ENCODE measurements at places on chromosomes 6 and 20. TPM values are rescaled to one million over a fixed set of nuclear protein-coding genes. Genes with fewer than 3 reads are reported as not detected.

GRCh38 chr20:23086931-23087411, 847 bp upstream of the CD93 start:
- no peak for DNase-seq

DNA sequence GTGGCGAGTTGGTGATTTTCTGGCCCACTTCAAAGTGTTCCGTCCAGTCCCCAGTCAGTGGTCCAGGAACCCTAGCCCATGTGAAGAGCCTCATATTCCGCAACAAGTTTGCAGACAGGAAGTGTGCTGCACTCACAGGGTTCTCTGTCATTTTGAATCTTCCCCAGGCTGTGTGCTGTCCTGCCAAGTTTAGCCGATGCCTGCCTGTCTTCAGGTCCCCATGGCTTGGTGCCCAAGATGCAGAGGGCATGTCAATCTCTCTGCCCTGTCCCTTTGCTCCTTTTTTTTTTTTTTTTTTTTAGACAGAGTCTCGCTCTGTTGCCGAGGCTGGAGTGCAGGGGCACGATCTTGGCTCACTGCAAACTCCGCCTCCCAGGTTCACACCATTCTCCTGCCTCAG, 69.9 kb upstream of the ATXN1 start:
- no peak for DNase-seq

The PCED1A gene
- 22.0 TPM for total RNA-seq

The KIAA1755 gene
- 0.94 TPM for total RNA-seq

The MCCD1 gene
- total RNA-seq, result not detected

GRCh38 chr6:149961728-149962425, 1.9 kb upstream of the ULBP1 start:
- DNase-seq, result no peak

GRCh38 chr20:57818418-57819181, 108.8 kb upstream of the PMEPA1 start:
- DNase-seq, result no peak

- DNase-seq, result no peak
Measured at GRCh38 chr6:132730560-132730959, 16.7 kb upstream of the VNN1 start.

GRCh38 chr6:128097009-128097408, 196.2 kb upstream of the THEMIS start:
- no peak for DNase-seq

DNA sequence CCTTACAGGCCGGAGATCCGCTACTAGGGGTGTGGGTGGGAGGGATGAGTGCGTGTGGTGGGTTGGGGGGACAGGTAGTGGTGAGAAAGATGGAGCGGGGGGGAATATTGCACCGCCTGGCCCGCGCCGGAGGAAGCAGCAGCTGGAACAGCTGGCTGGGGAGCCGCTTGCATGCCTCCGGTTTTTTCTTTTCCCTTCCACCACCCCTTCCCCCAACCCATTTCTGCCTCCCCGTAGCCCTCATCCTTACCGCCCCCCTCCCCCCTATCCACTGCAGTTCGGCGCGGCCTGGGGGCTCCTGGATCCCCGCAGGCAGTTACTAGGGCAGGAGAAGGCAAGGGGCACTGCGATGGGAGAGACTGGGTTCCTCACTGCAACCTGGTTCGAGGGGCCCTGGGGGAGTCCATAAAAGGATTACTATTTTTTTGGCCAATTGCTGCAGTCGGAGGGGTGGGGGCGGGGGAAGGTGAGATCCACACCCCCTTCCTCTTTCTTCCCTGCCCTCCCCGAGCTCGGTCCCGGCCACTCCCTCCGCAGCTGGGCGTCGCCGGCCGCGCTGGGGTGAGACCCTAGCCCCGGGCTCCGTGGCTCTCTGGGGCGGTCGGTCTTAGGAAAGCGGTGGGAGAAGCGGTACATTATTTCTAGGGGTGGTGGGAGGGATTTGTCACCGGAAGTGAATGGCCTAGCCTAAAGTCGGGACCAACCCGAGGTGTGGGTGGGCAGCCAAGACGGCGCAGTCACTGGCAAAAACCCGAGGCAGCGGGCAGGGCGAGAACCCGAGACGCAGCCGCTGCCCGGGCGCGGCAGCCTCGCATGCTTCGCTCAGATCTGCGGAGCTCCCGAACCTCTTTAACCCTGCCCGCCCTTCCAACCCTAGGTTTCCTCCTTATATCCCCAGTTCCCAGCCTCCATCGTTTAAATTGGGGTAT, 824 bp upstream of the TBCC start:
- peak; percentile 77 for DNase-seq

- no peak for DNase-seq
Measured at GRCh38 chr6:143135797-143136561, 75.3 kb downstream of the AIG1 start.

DNA sequence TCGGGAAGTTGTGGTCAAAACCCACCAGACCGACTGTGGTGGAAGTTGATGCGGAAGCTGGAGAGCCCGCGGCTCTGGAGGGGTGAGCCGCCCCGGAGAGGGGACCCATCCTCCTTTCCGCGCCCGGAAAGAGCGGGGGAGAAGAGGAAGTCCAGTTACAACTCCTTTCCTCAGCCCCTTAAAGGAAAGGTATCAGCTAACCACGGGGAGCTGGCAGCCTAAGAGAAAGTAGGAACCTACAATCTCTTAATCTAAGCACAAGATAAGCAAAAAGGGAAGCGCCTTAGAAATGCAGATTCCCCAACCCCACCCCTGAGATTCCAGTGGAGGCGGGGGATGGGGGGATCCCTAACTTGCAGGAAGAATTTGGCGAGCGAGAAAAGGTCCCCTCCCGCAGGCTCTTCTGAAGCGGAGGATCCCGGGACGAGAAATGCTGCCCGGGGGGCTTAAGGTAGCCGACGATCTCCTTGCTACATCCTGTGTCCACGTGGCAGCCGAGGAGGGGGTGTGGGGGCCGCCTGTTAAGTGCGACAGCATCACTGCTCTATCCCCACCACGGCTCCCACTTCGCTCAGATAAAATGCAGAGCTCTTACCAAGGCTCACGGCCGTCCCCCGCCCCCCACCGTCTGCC, 87.5 kb downstream of the ZFP64 start:
- DNase-seq, result no peak

- no peak for DNase-seq
Measured at GRCh38 chr20:60862601-60863000, 389.5 kb upstream of the CDH4 start.

The CD24 gene
- total RNA-seq, result 1,048 TPM

GRCh38 chr6:72371473-72371872, 250.4 kb upstream of the KCNQ5 start:
- DNase-seq, result no peak

DNA sequence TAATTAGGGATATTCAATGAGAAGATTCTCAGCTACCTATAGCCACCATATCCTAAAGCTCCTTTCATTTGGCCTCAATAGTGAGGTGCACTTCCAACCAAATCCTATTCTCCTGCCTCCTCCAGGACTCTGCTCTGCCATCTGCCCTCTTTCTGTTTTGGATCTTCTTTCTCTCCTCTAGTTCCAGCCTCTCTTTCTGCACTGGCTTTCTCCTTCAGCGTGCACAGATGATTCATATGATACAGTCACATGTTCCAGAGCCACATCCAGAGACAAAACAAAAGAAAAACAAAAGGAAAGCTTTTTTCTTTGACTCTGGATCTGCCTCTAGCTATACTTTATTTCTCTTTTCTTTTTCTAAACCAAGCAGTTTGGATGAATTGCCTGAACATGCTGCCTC, 531.9 kb upstream of the MAN1A1 start:
- DNase-seq, result peak; percentile 3

The MAFB gene
- total RNA-seq, result 11.1 TPM

GRCh38 chr20:17697171-17697570, 2.6 kb upstream of the BANF2 start:
- no peak for DNase-seq

- no peak for DNase-seq
Measured at GRCh38 chr6:7246401-7247178, 66.4 kb downstream of the SSR1 start.

DNA sequence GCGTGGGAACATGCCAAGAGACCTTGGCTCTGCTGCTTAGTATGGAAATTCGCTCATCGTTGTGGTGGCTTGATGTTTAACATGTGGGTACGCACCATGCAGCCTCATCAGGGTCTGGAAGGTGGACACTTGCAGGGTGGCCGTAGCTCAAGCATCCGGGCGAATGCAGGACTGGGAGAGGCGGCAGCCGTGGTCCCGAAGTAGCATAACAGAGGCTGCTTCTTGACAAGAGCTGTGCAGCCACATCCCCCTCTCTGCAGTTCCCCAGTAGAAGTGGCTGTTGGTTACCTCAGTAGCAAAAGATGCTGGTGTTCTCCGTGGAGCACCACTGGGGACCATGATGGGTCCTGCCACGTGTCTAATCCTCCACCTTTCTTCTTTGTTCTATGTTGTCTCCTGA, 195.0 kb downstream of the THBS2 start:
- no peak for DNase-seq

- peak; percentile 60 for DNase-seq
Measured at GRCh38 chr6:3750317-3751076, 1.0 kb downstream of the PXDC1 start.

The SYTL3 gene
- total RNA-seq, result 2.0 TPM

The PHACTR1 gene
- 40.7 TPM for total RNA-seq

DNA sequence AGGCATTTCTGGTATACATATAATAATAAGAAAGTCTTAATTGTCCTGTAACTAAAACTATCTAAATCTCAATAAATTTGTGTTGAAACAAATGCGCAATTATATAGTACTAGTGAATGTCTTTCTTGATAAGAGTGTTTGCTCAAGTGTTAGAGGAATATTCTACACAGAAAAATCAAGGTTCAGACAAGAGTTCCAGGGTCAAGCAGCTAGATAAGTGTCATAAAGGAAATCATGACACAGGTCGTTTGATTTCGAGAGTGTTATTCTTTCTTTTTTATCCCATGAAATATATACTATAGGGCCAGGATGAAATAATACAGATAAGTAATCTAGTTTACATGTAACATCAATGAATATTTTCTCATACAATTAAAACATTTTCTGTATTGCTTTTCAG, 366.1 kb downstream of the UTRN start:
- DNase-seq, result no peak

The ZBTB2 gene
- total RNA-seq, result 10.3 TPM

The LTB gene
- 0.31 TPM for total RNA-seq

DNA sequence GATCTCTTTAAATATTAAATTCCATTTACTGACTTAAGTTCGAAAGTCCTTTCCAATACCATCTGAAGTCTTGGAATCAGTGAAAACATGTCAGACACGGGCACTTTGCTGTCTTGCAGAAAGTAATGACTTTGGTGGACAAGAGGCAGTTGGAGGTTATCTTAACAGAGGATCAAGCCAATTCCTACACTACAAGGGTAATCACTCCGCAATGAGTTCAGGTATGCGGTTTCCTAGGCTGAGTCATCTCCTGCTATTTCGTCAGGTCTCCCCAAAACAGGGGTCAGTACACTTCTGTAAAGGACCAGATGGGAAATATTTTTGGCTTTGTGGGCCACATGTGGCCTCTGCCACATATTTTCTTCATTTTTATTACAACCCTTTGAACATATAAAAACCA, 656.6 kb downstream of the KIF16B start:
- no peak for DNase-seq

The ZNF391 gene
- 3.7 TPM for total RNA-seq

GRCh38 chr6:20653085-20653479, 118.8 kb downstream of the CDKAL1 start:
- DNase-seq, result no peak

DNA sequence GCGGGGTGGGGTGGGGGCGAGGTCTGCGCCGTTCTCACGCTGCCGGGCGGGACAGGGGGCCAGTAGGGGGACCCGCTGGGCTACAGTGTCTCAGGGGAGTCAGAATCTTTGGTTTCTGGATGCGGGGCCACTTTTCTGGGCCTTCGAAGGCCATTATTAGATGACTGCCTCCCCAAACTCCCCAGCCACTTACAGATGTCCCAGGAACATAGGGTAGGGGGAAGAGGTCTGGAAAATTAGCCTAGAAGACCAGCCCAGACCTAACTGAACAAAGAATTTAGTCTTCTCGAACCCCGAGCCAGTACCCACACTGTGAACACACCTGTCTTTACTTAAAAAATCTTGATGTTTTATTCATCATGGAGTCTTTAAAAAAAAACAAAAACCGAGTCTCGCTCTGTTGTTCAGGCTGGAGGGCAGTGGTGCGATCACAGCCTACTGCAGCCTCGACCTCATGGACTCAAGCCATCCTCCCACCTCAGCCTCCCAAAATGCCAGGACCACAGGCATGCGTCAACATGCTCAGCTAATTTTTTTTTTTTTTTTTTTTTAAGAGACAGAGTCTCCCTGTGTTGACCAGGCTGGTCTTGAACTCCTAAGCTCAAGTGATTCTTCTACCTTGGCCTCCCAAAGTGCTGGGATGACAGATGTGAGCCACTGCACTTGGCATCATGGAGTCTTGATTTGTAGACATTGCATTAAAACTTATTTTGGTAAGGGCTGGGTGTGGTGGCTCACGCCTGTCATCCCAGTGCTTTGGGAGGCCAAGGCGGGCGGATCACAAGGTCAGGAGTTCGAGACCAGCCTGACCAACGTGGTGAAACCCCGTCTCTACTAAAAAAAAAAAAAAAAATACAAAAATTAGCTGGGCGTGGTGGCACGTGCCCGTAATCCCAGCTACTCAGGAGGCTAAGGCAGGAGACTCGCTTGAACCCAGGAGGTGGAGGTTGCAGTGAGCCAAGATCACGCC, 3.3 kb upstream of the SLC29A1 start:
- DNase-seq, result no peak

Data from occipital lobe (tissue), 3 donors.